ENCODE measurements at places on chromosomes 3 and 15.

DNA sequence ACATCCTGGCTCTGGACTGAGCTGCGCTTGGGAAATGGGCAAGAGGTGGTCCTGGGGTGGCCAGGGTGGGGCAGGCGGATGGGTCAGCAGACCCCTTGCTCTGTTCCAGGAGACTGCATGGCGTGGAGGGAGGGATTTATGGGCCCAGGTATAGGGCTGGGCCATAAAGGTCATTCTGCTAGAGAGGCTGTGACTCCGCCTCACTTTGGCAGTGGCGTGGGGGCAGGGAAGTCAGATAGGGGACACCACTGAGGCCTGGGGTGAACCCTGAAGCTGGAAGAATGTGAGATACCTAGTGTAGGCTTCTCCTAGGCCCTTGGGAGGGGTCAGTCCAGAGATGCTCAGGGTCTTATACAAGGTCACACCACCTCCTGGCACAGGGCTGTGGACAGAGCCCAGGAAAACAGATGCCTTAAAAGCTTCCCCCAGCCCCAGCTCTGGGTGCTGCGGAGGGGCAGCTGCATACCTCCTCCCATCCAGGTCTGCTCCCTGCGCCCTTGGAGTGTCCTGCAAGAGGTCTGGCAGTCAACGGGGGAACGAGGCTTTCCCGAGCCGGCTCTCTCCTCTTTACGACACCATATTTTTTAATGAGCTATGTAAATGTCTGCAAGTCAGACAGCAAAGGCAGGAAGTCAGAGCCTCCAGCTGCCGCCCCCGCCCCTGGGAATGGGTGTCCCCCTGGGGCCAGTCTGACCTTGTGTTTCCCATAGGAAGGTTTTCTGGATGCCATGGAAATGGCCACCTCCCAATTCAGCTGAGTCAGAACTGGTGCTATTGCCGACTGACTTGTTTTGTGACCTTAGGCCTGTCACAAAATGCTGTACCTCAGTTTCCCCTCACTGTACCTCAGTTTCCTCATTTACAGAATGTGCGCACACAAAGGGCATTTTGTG is 26.3 kb downstream of the LINGO1 start:
- no peak for DNase-seq

DNA sequence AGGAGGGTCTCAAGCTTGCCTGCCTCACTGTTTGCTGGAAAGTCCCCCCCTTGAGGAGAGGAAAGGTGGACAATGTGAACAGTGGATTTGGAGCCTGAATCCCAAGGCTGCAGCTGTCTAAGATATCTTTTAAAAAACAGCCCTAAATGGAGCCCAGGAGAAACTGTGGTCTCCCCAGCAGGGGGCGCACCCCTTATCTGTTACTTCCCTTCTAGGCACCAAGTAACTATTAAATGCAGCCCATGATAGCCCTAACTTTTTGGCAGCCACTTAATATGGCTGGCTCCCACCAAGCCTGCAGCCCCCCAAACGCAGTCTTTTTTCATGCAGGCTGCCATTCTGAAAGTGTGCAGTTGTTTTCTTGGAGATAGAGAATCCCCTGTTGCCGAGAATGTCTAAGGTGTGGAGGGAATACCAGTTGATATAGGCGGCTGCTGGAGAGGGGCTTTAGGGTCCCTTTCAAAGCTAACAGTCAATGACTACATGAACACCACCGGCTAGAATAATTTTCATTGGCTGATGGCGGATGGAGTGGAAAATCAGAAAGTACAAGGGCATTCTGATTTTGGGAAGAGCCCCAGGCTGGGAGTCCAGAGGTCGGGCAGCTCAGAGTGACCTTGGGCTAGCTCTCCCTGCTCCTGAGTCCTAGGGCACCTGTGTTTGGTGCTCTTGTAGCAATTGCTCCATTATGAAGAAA is 1.3 kb downstream of the RHCG start:
- DNase-seq, result peak; percentile 71

GRCh38 chr3:98945101-98945524 is 43.6 kb upstream of the DCBLD2 start:
- no peak for DNase-seq

DNA sequence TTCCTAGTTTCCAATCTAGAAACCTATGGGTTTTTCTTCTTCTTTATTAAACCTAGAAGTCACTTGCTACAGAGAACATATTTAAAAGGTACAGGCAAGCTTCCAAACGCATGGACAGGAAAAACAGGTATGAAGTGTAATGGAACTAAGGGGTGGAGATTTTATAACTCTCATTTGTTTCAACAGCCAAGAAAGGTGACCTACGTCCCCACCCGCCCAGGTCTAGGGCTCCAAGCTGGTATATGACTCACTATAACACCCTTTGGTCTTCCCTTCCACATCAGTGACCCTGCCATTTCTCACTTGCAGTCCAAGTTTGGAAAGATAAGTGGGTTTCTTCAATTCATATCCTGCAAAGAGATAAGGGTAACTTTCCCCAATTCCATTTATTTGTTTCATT is 6.0 kb upstream of the LIPH start:
- no peak for DNase-seq

- DNase-seq, result no peak
Measured at GRCh38 chr15:88090481-88091011, 166.0 kb downstream of the NTRK3 start.

DNA sequence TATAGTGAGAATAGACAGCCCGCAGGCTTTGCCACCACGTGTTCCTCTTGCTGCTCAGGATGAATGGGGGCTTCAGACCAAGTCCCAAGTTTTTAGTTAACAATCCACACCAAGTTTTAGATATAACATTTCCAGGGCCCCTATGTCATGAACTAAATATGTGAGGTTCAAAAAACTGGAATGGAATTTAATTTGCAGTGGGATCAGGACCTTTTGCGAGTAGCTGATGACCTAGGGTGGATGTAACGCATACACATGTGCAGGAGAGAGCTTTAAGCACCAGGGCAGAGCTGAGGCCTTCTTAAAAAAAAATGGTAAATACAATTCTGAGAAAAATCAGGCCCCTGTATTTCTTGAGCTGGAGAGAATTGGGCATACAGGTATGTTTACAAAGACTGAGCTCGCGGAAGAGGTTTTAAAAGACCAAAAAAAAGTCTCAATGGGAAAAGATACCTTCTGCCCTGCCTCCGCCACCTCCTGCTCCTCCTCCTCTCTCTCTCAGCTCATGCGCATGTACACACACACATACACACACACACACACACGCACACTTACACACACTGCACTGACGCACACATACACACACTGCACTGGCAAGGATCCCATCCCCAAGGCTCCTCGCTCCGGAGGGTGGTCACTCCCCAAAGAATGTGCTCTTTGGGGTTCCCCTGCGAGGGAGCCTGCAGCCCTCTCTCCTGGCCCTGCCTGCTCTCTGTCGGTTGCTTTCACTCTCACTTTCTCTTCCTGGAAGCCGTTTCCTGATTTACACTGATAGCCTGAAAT is 48.2 kb upstream of the IGF1R start:
- DNase-seq, result no peak

GRCh38 chr3:160001850-160002623 is 13.4 kb downstream of the IL12A start:
- no peak for DNase-seq
